Epithelial cell of proximal tubule (primary cell): ENCODE measurements at places on chromosomes 7 and 10.
A peak's percentile ranks its signal among the peaks of the same experiment; 100 is the strongest.

DNA sequence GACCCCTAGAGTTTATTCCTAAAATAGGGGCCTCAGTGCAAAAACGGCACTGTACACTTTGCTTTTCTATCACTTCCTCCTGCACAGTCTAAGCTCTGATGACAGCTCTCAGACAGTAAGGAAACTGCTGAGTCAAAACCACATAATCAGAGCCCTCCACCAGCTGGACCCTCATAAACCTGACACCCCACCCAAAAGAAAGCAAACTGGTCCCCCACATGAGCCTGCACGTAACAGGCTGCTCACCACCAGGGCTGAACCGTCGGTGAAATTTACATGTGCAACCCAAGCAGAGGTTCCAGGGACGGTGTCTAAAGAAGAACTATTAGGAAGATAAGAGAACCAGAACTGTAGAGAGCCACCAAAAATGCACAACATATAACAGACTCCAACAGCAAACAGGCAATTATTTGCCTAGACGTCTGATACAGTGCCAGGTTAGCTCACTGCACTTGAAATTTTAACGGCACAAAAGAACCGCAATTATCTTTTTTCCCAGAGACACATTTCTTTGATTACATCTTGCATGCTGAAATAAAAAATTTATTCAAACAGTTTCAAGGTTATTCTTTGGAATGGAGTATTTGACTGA, 19.6 kb downstream of the SGMS1 start:
- no peak for DNase-seq

DNA sequence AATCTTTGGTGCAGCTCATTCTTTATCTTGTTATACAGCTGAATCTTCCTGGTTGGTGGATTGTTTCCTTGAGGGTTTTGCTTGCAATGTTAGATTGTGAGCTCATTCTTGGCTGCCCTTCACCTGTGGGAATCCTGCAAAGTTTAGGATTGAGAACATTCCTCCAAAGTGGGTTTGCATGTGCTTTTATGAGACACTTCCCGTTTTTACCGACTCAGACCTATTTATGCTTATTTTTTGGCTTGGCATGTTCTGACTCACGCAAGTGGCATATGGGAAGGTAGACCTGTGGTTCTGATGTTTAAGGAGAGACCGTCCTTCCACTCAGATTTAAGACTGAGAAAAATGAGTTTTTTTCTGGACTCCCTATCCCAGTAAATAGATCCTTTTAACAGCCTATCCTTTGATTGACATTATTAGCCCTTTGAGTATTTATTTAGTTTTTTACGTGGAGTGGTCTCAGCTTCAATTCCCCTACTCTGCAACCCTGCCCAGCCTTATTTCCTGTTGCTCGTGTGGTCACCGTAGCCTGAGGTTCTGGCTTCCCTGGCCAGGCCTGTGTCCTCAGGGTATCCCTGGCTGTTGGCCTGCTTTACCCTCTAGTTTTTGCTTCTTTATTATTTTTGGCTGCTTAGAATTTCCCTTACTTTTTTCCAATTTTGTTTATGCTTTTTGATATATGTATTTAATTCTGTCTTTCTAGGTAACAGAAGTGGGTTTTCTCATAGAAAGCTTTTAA, 13.4 kb upstream of the PRF1 start:
- DNase-seq, result no peak

GRCh38 chr10:123622381-123622780, 43.8 kb upstream of the GPR26 start:
- DNase-seq, result no peak

DNA sequence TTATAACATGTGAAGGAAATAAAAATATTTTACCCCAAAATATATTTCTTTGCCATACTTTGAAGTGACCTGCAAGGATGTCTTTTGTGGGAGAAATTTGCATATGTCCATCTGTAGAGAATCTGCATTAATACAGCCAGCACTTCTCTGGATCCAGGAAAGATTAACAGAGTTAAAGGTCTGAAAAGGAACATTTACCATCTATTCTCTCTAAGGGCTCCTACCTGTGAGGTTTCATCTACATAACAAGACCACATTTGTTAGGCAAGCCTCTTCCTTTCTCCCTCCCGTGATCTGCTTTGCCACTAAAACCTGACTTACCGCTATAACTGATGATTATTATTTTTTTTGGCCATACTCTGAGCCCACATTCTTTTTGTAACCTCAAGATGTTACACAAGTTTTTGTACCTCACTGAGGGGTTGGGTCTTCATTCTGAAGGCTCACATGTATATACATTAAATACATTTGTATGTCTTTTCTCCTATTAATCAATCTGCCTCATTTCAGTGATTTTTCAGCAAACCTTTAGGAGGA, 129.4 kb downstream of the AKR1D1 start:
- DNase-seq, result no peak

- DNase-seq, result peak; percentile 80
These were observed 6.6 kb upstream of the ABCC2 start for GRCh38 chr10:99775850-99776249.

- DNase-seq, result no peak
These were observed 6.6 kb downstream of the YWHAG start for GRCh38 chr7:76352193-76352592.

DNA sequence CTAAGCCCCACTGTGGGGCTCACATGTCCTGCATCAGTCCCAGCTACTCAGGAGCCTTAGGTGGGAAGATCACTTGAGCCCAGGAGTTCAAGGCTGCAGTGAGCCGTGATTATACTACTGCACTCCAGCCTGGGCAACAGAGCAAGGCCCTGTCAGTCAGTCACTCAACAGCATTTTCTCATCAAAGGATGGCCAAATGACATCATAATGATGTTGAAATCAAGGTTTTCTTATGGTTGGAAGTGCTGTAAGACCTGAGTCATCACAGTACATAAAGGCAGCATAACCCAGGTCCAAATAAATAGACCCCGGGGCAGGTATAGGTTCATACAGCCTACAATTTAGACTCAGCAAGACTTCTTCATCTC, 341.1 kb downstream of the PARD3 start:
- peak; percentile 23 for DNase-seq

GRCh38 chr7:111835066-111835465, 272.8 kb upstream of the IMMP2L start:
- peak; percentile 32 for DNase-seq

GRCh38 chr7:27125986-27126394, 4.6 kb downstream of the HOXA4 start:
- no peak for DNase-seq

- DNase-seq, result no peak
These were observed 52.4 kb downstream of the CASD1 start for GRCh38 chr7:94561841-94562514.
